ENCODE measurements at places on chromosomes 2 and 18.

GRCh38 chr2:105751272-105751671 is 6.6 kb downstream of the NCK2 start:
- H3K27ac ChIP-seq = peak overlapping the region; percentile 52
- no peak overlapping the region for H3K4me3 ChIP-seq
- H3K36me3 ChIP-seq = peaks cover 28% of the 10 kb centered on the region
- H3K27me3 ChIP-seq = no peaks in the 10 kb centered on the region

DNA sequence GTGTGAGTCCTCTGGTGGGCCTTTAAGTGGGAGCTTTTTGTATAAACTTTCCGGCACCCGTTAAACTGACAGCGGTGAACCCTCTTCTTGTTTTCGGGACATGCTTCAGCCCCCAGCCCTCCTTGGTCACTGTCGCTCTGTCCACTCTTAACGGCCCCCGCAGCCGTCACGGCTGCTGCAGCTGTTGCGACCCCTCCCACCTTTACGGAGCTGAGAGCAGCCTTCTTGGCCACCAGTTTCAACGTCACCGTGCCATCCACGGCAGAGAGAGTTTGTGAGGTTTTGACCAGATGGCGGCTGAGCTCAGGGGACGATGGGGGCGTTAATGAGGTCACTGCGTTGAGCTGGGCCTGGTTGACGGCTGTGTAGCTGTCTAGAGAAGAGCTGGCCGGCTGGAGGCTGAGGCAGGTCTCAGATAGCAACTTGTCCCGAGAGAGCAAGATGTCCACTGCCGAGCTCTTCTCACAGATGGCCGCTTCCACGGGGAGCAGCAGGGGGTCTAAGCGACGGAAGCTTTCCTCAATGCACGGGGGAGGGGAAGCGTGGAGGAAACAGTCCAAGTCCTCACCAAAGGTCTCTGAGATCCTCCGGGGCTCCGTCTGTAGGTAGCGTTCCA is 41.9 kb downstream of the KLF7 start:
- peaks cover 22% of the 10 kb centered on the region for H3K36me3 ChIP-seq
- no peaks in the 10 kb centered on the region for H3K4me1 ChIP-seq
- no peak overlapping the region for H3K4me3 ChIP-seq
- DNase-seq = no peak
- H3K27me3 ChIP-seq = no peaks in the 10 kb centered on the region

DNA sequence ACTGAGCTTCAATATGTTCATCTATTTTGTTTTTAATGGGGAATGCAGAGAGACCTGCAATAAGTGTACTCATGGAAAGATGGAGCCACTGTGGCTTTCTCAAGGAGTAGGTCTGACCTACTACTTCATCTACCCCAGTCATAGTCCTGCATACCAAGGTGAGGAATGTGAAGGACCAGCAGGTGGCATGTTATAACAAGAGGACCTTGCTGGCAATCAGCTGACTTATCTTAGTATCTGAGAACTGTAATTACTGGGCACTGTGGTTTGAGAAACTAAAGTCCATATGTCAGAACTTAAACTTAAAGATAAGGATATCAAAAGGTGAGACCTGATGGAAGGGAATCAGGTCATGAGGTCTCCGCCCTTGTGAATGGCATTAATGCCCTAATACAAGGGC is 1104.2 kb downstream of the BCL11A start:
- no peak overlapping the region for H3K27ac ChIP-seq
- H3K36me3 ChIP-seq = no peaks in the 10 kb centered on the region
- H3K4me1 ChIP-seq = no peaks in the 10 kb centered on the region
- no peak overlapping the region for H3K4me3 ChIP-seq

GRCh38 chr18:13643261-13643751 is 83.1 kb downstream of the FAM210A start:
- H3K36me3 ChIP-seq = peaks cover 28% of the 10 kb centered on the region
- no peak for DNase-seq
- no peaks in the 10 kb centered on the region for H3K4me1 ChIP-seq
- H3K27me3 ChIP-seq = no peaks in the 10 kb centered on the region
- H3K27ac ChIP-seq = no peak overlapping the region

GRCh38 chr2:208541989-208542464 is 135.4 kb downstream of the PTH2R start:
- no peaks in the 10 kb centered on the region for H3K4me1 ChIP-seq
- DNase-seq = no peak

DNA sequence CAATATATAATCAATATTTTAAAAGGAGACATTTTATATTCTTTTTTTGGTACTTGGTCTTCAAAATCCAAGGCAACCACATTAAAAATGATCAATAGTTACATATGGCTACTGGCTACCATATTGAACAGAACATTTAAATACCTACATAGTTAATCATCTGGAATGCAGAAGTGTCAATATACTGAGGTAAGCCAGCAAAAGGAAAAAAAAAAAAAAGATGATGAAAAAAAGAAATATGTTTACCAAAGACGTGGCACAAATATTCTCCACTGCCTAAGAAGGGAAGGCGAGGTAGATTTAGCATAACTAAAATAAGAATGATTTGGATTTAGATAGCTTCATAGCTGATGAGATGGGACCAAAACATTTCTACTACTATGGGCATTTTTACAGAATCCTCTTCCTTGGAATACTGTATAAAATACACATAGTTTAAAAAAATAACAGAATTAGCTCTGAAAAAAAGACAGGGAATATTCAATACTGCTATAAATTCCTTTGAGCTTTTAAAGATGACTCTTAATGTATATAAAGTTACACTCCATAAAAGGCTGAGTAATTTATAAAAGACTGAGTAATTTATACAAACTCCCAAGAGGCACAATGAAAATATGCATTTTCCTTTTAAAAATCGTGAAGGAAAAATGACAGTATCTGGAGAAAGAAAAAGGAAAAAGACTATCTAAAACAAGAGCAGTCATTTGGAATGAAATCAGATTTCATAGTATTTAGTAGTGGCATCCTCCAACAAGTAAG is 63.5 kb downstream of the CDH2 start:
- DNase-seq = no peak
- no peak overlapping the region for H3K4me3 ChIP-seq
- H3K27me3 ChIP-seq = no peaks in the 10 kb centered on the region

GRCh38 chr2:25838152-25838756 is 40.0 kb downstream of the ASXL2 start:
- no peaks in the 10 kb centered on the region for H3K4me1 ChIP-seq
- H3K36me3 ChIP-seq = peaks cover 16% of the 10 kb centered on the region
- H3K27me3 ChIP-seq = no peaks in the 10 kb centered on the region
- H3K4me3 ChIP-seq = no peak overlapping the region
- H3K27ac ChIP-seq = no peak overlapping the region
- no peak for DNase-seq

DNA sequence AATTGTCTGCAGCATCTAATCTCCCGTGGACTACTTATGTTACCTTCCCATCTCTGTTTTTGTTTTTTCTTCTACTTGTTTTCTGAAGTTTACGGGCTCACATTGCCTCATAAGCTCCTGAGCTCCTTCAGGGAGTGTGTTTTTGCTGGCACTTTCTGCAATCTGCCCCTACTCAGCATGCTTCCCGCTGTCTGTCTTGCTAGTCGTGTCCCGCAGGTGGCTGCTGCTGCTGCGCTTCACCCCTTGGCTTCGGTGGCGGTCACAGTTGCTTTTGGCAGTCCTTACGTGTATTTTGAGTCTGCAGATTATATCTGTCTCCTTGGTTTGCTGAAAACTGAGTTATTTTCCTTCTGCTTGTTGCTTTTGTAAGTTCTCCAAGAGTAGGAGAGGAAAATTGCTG is 37.3 kb downstream of the FER1L5 start:
- no peaks in the 10 kb centered on the region for H3K27me3 ChIP-seq
- H3K4me1 ChIP-seq = no peaks in the 10 kb centered on the region
- H3K36me3 ChIP-seq = no peaks in the 10 kb centered on the region
- no peak for DNase-seq
- H3K4me3 ChIP-seq = no peak overlapping the region
- H3K27ac ChIP-seq = no peak overlapping the region

GRCh38 chr2:108407864-108408729 is 30.3 kb downstream of the SULT1C4 start:
- no peaks in the 10 kb centered on the region for H3K27me3 ChIP-seq
- no peak overlapping the region for H3K27ac ChIP-seq
- H3K4me1 ChIP-seq = no peaks in the 10 kb centered on the region
- no peak for DNase-seq
- no peak overlapping the region for H3K4me3 ChIP-seq

- peak; percentile 22 for DNase-seq
- H3K27ac ChIP-seq = peak overlapping the region; percentile 41
- H3K36me3 ChIP-seq = no peaks in the 10 kb centered on the region
- peaks cover 26% of the 10 kb centered on the region for H3K4me1 ChIP-seq
- no peaks in the 10 kb centered on the region for H3K27me3 ChIP-seq
These were observed 25.2 kb downstream of the MYCN start for GRCh38 chr2:15965564-15966019.

GRCh38 chr2:181536730-181537129 is 79.5 kb downstream of the ITGA4 start:
- no peak overlapping the region for H3K4me3 ChIP-seq
- H3K4me1 ChIP-seq = no peaks in the 10 kb centered on the region
- no peaks in the 10 kb centered on the region for H3K27me3 ChIP-seq
- peaks cover 87% of the 10 kb centered on the region for H3K36me3 ChIP-seq

All from CD4-positive, alpha-beta T cell (primary cell).